ENCODE measurements at places on chromosomes 3 and 15.

DNA sequence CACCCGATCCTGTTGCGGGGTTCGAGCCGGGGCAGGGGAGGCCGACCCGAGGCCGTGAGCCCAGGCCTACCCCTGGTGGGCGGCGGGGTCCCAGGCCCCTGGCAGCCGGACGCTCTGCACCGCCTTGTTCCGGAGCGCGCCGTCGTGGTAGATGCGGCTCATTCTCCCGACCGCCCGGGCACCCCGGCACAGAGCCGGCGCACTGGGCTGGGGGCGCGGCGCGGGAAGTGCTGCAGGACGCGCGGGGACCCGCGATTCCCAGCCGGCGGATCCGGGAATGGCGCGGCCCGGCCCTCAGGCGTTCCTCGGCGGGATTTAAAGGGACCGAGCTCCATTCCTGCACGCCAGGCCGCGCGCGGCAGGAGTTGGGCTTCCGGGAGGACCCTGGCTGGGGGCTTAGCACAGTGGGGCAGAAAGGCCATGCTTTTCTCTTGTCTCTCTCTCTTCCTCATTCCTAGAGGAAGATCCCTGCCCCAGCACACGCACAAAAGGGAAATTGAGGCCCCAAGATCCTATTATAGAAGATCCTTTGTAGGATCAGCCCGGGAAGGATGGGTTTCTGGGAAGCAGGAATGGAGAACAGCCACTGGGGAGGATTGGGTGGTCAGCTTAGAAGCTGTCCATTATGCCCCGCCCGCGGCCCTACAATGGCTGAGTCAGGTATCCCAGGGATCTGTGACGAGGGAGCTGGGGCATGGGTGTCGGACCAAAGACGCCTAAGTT, at the start of gene ARPIN:
Gene ARPIN, minus strand, starts transcription at position 279 of the 723 bp plus-strand sequence. Its CDS starts 117 bp downstream, at position 162.
- no peak for DNase-seq

DNA sequence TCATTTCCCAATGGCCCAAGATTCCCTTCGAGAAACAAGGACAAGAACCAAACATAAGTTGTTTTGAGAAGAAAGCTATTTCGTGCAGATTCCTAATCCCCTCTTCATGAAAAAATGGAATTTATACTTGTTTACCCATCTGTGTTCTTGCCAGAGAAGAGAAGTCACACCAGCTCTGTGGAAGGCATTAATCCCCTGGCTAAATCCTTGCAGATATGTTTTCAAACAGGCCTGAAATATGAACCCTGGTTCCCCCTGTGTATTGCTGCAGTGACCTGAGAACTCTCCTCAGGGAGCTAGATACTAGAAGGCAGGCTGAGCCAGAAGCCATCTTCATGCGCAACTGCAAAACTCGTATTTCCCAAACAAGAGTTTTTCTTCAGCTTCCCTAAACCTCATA, 337.7 kb downstream of the NEK10 start:
- DNase-seq, result no peak

DNA sequence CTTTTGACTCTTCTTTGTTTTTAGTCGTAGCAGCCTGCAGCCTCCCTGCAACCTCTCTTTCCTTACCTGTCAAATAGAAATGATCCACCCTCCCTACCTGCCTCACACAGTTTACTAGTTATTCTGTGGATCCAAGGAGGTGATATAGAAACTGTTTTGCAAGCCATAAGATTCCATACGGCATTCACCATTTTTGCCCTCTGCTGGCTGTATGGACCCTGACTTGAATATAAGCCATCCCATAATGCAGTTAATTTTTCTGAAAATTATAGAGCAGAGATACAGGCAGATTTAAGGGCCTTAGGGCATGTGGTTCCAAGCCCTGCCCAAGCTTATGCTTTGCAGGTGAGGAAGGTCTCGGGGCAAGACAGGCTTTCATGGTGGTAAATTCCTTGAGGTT, 63.8 kb downstream of the CPN2 start:
- no peak for DNase-seq

- DNase-seq, result no peak
Observed at GRCh38 chr3:102098130-102098885, 249.0 kb downstream of the NFKBIZ start.

- no peak for DNase-seq
Observed at GRCh38 chr15:83587091-83587490, 66.8 kb upstream of the ADAMTSL3 start.

- DNase-seq, result no peak
Observed at GRCh38 chr3:134857776-134858362, 62.8 kb downstream of the EPHB1 start.

- no peak for DNase-seq
Observed at GRCh38 chr3:14225421-14225820, 46.8 kb downstream of the LSM3 start.

GRCh38 chr3:13711911-13712650, 163.2 kb downstream of the FBLN2 start:
- DNase-seq, result no peak

GRCh38 chr3:36736301-36736700, 28.1 kb downstream of the DCLK3 start:
- DNase-seq, result no peak

- DNase-seq, result no peak
Observed at GRCh38 chr3:3066910-3067309, 43.3 kb downstream of the IL5RA start.

GRCh38 chr15:89003865-89004725, 84.2 kb upstream of the ABHD2 start:
- no peak for DNase-seq

DNA sequence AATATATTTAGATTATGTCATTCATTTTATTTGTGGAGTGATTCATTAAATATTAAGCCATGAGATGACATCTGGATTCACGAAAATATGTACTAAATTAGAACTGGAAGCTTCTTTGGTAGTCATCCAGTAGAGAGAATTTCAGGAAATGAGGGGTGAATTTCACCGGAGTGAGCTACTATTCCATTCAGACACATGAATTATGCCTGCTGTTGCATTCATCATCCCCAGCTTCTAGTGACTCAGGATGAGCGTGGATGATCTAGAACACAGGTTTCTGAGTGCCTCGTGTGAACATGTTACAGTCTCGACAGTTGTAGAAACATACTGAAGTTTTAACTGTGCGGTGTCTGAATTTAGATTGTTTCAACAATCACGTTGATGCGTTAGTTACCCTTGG, 42.9 kb upstream of the GABRG3 start:
- no peak for DNase-seq

- no peak for DNase-seq
Observed at GRCh38 chr3:189598530-189599225, 32.5 kb upstream of the TP63 start.

- no peak for DNase-seq
Observed at GRCh38 chr3:188266562-188267274, 112.8 kb downstream of the LPP start.

GRCh38 chr3:194076475-194076874, 59.5 kb upstream of the HES1 start:
- DNase-seq, result no peak

GRCh38 chr3:139620438-139620837, 57.3 kb downstream of the NMNAT3 start:
- DNase-seq, result no peak

- DNase-seq, result no peak
Observed at GRCh38 chr3:161770484-161771386, 274.1 kb downstream of the OTOL1 start.

- no peak for DNase-seq
Observed at GRCh38 chr15:32042269-32042972, 12.1 kb downstream of the CHRNA7 start.

GRCh38 chr3:41580274-41580959, 381.1 kb downstream of the CTNNB1 start:
- no peak for DNase-seq

GRCh38 chr3:162517110-162517509, 1020.5 kb downstream of the OTOL1 start:
- no peak for DNase-seq

DNA sequence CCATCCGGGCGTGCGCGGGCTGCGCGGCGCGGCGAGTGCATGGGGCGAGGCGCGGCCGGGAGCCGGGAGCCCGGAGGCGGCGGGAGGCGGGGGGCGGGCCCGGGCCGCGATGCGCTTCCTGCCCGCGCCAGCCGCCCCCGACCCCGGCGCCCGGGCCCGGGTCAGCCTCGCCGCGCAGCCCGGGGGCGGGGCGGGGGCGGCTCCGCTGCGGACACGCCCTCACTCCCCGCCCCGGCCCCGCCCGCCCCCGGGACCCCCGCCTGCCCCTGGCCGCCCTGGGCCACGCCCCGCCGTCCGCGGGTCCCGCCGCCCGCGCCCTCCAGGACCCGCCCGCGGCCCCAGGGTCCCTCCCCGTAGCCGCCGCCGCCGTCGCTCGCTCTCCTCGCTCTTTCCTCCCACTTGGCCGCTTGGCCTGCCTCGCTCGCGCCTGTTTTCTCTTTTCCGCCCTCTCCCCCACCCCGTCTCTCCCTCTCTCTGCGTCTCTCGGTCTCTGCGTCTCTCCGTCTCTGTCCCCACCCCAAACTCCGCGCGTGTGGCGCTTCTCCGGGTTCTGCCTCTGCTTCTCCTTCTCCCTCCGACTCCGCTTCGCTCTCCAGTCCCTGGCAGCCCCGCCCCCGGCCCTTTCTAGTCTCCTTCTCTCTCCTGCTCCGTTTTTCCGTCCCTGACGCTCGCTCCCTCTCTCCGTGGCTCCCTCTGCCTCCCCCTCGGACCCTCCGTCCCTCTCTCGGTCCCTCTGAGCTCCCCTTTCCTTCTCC, at the start of gene PLXND1:
Gene PLXND1, minus strand, starts transcription at position 41 of the 755 bp plus-strand sequence. Its CDS starts 37 bp downstream, at position 4.
- DNase-seq, result no peak

GRCh38 chr3:12961007-12961696, 112.1 kb downstream of the IQSEC1 start:
- DNase-seq, result no peak

GRCh38 chr3:27559835-27560234, 75.7 kb upstream of the SLC4A7 start:
- no peak for DNase-seq

- DNase-seq, result no peak
Observed at GRCh38 chr15:68620721-68621527, 42.1 kb downstream of the CORO2B start.

DNA sequence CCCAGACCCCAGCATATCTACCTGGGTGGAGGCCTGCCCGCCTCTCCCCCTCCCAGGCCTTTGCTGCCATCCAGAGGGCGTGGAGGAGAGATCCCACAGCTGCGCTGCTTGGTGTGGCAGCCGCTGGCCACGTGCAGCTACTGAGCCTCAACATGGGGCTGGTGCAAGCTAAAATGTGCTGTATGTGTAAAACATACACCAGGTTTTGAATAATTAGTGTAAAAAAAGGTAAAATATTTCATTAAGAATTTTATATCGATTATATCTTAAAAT, 95.8 kb downstream of the SEC22A start:
- DNase-seq, result no peak

GRCh38 chr3:7487763-7488162, 626.8 kb downstream of the GRM7 start:
- no peak for DNase-seq

DNA sequence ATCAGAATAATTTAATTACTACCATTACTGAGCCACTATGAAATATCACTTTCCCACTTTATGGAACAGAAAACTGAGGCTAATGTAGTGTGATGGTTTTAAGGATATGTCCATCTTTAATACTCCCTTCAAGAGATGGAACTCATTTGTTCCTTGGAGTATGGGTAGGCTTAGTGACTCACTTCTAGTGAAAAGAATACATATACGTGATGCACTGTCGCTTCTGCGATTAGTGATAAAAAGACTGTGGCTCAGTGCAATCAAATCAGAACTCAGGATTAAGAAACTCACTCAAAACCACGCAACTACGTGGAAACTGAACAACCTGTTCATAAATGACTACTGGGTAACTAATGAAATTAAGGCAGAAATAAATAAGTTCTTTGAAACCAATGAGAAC, 216.6 kb downstream of the SUCLG2 start:
- DNase-seq, result no peak

GRCh38 chr3:61570813-61571212, 9.4 kb downstream of the PTPRG start:
- no peak for DNase-seq

DNA sequence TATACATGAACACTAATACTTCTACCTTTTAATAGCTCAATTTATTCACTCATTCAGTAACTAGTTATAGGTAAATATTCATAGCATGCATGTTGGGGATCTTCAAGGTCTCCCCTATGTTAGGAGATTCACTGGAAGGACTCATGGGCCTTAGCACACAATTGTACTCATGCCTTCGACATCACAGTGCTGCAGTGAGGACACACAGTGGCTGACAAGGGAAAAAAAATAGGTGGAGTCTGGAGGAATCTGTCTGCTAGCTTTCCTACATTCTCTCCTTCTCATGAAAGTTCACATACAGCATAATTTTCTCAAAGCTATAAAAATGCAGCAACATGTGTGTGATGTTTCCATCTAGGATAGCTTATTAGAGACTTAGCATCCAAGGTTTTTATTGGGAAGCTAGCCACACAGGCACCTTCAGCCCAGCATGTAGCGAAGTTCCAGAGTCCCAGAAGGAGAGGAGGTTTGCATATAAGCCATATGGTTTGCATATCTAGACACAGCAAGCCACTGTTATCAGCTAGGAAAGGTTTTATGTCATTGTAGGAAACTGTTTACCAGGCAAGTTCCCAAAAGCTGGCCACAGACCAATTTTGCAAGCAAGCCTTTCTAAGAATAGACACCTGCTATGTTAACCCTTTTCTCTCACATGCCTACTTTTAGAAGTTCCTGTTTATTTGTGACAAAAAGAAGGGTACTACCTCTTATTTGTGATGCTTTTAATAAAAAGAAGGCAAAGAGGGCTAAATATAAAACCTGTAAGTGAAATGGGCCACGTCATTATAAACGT, 46.4 kb downstream of the MORC1 start:
- no peak for DNase-seq

GRCh38 chr3:140276703-140277102, 341.7 kb downstream of the CLSTN2 start:
- no peak for DNase-seq

DNA sequence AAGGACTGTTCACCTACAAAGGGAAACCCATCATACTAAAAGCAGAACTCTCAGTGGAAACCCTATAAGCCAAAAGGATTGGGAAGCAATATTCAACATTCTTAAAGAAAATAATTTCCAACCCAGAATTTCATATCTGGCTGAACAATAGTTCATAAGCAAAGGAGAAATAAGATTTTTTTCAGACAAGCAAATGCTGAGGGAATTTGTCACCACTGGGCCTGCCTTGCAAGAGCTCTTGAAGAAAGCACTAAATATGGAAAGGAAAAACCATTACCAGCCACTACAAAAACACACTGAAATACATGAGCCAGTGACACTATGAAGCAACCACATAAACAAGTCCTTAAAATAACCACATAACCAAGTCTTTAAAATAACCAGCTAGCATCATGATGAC, 28.9 kb upstream of the DCBLD2 start:
- DNase-seq, result no peak

DNA sequence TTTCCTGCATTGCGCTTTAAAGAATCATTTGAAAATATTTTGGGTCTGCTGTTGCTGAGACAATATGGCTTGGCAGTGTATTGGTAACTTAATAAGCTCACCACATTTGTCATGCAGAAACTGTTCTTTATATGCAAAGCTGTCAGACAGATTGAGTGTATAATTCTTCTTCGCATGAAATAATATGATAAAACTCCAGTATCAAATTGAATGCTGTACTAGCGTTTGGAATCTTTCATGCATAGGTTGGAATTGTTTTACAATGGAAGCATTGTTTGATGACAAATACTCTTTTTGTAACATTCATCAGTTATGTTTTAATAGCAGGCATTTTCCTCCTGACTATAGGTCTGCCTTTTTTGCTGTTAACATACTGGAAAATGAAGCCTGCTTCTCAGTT, 53.8 kb downstream of the RBMS3 start:
- DNase-seq, result no peak

All from activated CD4-positive, CD25-positive, alpha-beta regulatory T cell (primary cell).